ENCODE measurements at places on chromosomes 7 and 10.

GRCh38 chr7:96021568-96021967 lies 249.2 kb downstream of the DYNC1I1 start:
- DNase-seq: no peak

DNA sequence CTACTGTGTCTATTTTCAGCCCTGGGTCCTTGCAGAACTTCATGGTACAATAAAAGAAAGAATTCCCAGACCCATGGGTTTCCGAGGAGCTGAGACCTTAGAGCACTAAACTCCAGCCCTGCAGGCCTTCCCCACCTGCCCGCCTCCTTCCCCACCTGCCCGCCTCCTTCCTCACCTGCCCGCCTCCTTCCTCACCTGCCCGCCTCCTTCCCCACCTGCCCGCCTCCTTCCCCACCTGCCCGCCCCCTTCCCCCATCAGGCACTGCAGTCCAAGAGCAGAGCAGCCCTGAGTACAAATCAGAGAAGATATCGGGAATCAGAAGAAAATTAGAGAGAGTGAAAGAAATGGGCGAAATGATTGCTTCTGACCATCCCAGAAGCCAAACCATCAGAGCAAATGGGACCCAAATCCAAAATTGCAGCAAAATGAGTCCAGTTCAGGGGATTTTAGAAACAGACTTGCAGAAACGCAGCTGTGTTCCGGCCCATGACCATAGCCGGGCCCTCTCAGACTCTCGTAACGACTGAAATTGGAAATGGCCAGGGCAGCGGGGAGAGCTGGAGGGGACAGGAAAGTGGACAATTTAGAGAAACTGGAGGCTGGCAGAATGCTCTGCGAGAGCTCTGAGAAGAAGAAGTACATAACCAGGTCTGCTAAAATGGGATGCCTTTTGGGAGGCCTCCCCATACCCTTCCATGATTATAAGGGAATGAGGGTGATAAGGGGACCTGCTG lies 568.4 kb downstream of the TCERG1L start:
- no peak for DNase-seq

GRCh38 chr7:142434666-142435167 lies 176.9 kb upstream of the PRSS58 start:
- DNase-seq: no peak

DNA sequence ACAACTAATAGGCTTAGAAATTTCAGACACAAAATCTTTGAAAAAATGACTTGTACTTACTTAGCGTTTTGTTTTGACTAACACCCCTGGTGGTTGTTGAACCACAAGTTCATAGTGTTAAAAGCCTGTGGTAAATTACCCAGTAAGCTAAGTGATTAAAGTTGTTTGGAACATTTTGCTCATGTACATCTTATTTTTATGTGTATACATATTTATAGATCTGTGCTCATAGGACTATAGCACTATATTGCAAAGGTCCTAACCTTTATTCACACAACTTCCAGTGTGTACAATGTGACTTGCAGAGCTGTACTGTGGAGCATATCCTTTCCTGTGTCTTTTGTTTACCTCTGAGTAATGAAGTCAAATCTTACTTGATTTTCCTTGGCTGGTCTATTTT lies 79.6 kb downstream of the BMPR1A start:
- no peak for DNase-seq

DNA sequence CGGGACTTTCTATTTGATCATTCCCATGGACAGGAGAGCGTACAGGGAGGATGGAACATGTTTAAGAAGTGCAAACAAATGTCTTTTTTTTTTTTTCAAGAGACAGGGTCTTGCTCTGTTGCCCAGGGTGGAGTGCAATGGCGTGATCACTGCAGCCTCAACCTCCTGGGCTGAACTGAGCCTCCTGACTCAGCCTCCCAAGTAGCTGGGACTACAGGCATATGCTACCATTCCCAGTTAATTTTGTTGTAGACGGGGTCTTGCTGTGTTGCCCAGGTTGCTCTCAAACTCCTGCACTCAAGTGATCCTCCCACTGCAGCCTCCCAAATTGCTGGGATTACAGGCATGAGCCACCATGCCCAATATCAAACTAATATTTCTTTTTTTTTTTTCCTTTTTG lies 40.5 kb downstream of the SPDYE5 start:
- DNase-seq: no peak

- DNase-seq: no peak
Observed at GRCh38 chr7:22083704-22084240, 138.1 kb upstream of the CDCA7L start.

- no peak for DNase-seq
Observed at GRCh38 chr10:24622781-24623301, 100.8 kb downstream of the ARHGAP21 start.

- DNase-seq: no peak
Observed at GRCh38 chr7:50477640-50478039, 27.5 kb upstream of the FIGNL1 start.

DNA sequence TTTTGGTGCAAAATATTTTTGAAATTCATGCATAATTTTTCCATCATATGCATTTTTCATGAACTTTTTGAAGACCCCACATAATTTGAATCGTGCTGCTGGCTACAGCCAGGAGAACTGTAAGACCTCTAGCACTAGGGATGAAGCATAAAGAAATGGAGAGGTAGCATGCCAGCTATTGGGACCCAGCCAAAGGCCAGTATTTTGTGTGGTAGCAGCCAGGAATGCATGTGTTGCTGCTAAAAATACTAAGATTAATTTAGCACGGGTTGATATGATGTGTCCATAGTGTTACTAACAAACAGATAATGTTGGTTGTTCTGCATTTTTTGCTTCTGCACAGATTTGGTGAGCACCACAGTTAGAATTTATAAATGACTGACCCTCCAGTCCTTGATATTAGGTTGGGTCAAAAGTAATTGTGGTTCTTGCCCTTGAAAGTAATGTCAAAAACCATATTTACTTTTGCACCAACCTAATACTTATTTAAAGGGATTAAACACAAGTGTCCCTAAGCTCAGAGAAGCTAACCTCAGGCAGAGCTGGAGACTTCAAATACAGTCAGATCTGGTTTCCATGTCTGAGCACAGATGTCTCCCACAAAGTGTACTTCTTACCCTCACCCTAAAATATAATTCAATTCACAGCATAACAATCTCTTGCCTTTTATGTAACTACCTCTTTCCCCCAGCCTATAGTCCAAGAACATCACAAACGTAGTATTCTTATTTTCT lies 54.1 kb upstream of the NPSR1 start:
- DNase-seq: no peak

GRCh38 chr10:62719061-62719460 lies 85.5 kb upstream of the ADO start:
- no peak for DNase-seq

DNA sequence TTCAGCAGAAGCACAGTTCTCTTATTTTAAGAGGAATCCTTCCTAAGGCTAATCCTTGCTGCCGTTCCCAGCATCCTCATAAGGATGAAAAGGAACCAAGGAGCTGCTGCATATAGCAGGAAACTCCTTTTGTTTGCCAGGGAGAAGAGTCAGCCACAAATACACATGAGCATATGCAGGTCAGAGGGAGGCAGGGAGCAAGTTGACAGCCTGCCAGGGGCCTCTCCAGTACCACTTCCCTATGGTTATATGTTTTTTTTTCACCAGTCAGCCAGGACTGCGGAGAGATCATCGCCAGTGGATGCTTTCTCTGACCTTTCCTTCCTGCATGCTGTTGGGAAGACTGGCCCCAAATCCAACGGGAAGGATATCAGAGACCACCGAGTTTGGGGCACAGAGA lies 39.8 kb downstream of the SLC35B4 start:
- DNase-seq: no peak

- DNase-seq: peak; percentile 56
Observed at GRCh38 chr10:28875549-28876081, 198.3 kb downstream of the BAMBI start.

DNA sequence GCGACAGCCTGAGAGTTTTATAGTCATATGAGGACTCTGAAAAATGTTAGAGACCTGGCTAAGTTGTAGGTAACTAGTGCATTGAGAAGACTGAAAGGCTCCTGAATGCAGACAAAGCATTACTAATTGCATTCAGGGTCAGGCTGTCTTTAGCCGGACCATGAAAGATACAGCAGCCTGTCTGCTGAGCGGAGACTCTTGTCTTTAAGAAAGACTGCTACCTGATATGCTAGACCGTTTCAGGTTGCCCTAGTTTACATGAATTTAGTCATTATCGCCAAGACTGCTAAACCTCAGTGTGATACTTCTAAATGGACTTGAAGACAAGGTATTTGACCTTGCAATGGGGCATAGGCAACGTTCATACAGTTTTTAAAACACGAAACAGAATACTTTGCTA lies 81.2 kb downstream of the BMPR1A start:
- DNase-seq: no peak

- DNase-seq: no peak
Observed at GRCh38 chr7:101240226-101241014, 2.8 kb upstream of the CLDN15 start.

DNA sequence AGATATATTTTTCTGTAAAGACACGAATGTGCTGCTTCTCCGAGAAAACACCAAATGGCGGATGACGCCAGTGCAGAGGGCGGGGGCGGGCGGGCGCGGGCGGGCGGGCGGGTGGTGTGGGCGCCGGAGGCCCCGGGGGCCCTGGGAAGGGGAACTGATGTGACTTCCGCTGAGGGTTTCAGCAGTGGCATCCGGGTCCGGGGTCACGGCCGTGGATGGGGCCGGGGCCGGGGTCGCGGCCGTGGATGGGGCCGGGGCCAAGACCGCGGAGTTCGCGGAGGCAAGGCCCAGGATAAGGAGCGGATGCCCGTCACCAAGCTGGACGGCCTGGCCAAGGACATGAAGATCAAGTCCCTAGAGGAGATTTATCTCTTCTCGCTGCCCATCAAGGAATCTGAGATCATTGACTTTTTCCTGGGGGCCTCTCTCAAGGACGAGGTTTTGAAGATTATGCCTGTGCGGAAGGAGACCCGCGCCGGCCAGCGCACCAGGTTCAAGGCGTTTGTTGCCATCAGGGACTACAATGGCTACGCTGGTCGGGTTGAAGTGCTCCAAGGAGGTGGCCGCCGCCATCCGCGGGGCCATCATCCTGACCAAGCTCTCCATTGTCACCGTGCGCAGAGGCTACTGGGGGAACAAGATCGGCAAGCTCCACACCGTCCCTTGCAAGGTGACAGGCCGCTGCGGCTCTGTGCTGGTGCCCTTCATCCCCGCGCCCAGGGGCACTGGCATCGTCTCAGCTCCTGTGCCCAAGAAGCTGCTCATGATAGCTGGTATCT lies 20.3 kb upstream of the IGF2BP3 start:
- no peak for DNase-seq

DNA sequence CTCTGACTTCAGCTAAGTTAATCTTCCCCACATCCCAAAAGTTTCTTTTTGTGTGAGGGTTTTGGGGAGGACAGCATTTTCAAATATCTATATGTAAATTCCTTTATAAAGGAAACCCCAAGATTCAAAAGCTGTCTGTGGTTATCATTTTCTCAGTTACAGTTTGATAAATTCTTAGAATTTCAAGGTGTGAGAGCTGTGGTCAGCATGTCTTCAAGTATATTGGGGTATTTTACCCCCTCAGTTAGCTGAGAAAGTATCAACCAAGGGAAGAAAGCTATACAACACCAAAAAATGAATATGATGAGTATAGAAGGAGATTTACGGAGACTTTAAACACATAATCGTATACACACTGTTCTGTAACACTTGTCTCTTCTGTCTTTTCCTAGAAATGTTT lies 109.2 kb downstream of the SND1 start:
- DNase-seq: no peak

DNA sequence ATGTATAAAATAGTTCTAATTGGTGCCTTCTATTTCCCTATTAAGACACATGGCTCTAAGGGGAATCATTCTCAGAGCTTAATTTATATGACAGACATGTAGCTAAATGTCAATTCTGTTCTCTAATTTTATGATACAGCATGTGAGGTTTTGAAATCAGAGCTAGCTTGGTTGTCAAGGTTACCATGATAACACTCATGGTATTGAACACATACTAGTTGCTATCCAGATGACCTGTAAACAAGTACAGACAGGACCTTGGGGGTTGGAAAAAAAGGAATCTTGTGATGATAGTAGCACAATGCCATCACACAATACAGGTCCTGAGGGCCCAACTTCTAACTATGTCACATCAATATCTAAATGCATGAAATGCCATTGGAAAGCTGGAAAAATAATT lies 49.2 kb downstream of the RHOBTB1 start:
- no peak for DNase-seq

DNA sequence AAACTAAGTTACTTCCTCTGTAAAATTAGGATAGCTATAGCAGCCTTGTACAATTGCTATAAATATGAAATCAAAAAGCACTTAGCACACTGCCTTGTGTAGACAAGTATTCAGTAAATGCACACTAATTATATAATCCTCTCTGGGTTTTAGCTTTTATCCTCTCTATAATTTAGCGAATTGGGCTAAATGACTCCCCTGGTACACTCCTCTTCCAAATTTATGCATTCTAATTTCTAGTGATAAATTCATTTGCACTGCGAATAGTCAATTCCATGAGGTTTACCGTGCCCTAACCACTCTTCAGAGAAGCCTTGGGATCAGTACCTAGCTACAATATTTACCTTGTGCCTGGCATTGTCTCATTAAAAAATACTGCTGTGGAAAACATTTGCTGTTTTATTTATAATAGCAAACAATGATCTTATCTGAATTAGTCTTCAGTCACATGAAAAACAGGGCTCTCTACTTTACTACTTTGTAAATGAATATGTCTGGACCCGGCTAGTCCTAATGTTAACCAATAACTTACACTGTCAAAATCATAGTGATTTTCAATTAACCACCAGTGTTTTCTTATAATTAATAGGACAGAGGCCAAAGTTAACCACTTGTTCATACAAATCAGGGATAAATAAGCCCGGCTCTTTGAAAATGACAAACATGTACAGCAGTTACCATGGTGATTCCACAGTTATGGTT lies 577.9 kb downstream of the IPMK start:
- DNase-seq: no peak

GRCh38 chr7:91314591-91315323 lies 50.5 kb downstream of the FZD1 start:
- no peak for DNase-seq

DNA sequence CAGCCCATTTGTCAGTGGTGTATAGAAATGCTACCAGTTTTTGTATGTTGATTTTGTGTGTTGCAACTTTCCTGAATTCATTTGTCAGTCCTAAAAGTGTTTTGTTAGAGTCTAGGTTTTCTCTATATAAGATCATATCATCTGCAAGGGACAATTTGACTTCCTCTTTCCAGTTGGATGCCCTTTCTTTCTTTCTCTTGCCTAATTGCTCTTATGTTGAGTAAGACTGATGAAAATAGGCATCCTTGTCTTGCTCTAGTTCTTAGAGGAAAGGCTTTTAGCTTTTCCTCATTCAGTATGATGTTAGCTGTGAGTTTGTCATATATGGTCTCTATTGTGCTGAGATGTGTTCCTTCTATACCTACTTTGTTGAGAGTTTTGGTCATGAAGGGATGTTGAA lies 161.7 kb upstream of the TPK1 start:
- DNase-seq: no peak

DNA sequence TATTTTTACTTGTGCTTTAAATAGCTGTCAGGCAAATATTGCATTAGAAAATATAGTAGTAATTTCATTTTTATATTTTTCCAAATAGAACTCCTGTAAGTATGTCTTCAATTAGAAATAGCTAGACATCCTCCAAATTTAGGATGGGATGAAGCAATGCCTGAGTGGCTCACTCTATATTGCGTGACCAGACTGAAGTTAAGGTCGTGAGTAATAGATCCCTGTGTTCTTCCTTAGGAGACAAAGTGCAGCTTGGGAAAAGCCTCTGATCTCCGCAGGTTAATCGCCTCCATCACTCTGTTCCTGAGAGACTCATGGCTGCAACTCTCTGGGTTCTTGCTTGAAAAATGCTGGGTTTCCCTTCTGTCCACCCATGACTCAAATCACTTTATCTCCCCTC lies 484.8 kb upstream of the ANKRD30A start:
- DNase-seq: no peak

GRCh38 chr7:42494736-42495135 lies 257.7 kb upstream of the GLI3 start:
- no peak for DNase-seq
